RWPE2 (cell line): ENCODE measurements at places on chromosomes 3 and 15.
A peak's percentile ranks its signal among the peaks of the same experiment; 100 is the strongest.

- DNase-seq: no peak
These were observed 908.4 kb downstream of the EPHA3 start for GRCh38 chr3:90015688-90016356.

- peak; percentile 59 for DNase-seq
These were observed 53.2 kb upstream of the KLF13 start for GRCh38 chr15:31273258-31273941.

- no peak for DNase-seq
These were observed 67.9 kb downstream of the CACNA2D2 start for GRCh38 chr3:50435371-50436113.

DNA sequence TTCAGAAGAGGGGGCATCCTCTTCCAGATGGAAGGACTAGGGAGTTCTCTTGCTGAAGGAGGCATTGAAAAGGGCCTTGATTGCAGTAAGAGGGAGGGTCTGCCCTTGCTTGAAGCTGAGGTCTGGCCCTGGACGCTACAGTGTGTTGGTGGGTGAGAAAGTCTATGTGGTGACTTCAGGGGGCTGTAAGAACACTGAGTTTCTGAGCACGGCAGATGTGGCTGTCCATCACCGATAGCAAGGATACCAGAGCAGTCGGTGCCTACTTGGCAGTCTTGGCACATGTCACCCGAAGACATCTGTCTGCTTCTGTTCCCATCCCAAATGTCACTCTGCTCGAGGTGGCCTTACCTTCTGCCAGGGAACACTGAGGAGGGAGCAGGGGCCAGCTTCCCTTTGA is 631.1 kb upstream of the CFAP20DC start:
- no peak for DNase-seq

DNA sequence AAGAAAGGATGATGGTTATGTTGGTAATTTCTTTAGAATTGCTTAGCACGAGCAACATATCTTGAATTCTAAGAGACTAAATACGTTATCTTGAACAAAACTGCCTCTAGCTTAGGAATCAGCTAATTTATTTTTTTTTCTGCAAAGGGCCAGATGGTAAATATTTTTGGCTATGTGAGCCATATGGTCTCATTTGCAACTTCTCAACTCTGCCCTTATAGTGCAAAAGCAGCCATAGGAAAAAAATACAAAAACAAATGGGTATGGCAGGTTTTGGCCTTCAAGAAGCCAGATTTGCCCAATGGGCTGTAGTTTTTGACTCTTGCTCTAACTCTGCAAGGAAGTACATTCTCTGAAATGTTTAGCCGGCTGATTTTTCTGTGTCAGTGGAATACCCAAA is 11.9 kb downstream of the OXSM start:
- DNase-seq: no peak

GRCh38 chr3:123914829-123915228 is 30.7 kb upstream of the MYLK start:
- DNase-seq: no peak

GRCh38 chr15:94100863-94101262 is 130.5 kb upstream of the MCTP2 start:
- DNase-seq: no peak

DNA sequence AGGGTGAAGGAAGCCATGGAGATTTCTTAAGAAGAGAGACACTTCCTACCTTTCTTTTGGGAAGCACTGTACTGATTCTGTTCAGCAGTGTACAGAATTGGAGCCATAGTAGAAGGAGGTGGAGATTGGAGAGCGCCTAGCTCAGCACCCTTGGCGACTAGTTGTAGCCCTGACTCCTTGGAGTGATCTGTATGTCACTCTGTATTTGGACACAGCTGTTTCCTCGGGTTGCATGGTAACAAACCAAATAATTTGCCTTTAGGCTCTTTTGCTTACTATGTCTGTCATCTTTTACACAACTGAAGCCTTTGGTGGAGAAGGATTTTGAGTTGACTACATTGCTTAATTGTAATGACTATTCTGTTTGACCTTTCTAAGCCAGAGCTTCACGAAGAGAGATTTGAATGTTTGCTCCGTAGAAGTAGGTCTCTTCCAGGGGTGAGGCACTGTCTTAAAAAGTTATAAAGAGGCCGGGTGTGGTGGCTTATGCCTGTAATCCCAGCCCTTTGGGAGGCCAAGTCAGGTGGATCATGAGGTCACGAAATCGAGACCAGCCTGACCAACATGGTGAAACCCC is 77.1 kb downstream of the AKAP13 start:
- no peak for DNase-seq

GRCh38 chr3:144317961-144318360 is 346.3 kb downstream of the DIPK2A start:
- no peak for DNase-seq

GRCh38 chr3:100706365-100706764 is 2.9 kb upstream of the TFG start:
- no peak for DNase-seq

GRCh38 chr3:59573911-59574310 is 524.1 kb upstream of the CFAP20DC start:
- DNase-seq: no peak

- DNase-seq: no peak
These were observed 64.3 kb upstream of the LRRN1 start for GRCh38 chr3:3734881-3735280.

DNA sequence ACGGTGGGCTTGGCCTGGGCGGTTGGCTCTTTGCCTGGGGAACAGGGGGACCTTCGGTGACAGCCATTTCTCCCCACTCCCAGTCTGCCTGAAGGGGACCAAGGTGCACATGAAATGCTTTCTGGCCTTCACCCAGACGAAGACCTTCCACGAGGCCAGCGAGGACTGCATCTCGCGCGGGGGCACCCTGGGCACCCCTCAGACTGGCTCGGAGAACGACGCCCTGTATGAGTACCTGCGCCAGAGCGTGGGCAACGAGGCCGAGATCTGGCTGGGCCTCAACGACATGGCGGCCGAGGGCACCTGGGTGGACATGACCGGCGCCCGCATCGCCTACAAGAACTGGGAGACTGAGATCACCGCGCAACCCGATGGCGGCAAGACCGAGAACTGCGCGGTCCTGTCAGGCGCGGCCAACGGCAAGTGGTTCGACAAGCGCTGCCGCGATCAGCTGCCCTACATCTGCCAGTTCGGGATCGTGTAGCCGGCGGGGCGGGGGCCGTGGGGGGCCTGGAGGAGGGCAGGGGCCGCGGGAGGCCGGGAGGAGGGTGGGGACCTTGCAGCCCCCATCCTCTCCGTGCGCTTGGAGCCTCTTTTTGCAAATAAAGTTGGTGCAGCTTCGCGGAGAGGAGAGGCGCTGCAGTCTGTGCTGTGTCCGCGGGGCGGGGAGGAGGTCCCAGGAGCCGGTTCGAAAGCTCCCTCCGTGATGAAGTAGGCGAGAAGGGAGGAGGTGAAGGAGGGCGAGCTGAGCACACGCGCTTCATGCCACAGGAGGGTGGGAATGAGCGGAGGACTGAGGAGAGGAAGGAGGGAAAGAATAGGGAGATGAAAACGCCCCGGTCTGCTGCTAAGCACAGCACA is 9.6 kb downstream of the CLEC3B start:
- DNase-seq: no peak

GRCh38 chr3:13047296-13048165 is 25.7 kb downstream of the IQSEC1 start:
- no peak for DNase-seq

DNA sequence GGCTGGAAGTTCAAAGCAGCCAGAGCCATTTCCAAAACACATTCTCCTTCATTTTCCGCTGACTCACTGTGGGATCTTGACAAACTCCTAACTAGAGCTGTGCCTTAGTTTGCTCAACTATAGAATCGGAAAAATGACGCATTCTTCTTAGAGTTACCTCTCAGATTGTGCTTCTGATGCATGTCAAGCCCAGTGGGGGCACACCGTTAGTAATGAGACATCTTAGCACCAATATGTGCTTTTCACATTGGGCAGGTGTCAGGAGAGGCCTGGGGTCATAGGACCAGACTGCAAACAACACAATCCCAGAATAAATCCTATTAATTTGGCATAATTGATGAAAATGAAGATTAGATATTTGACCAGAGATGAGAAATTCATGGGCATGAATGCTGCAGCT is 71.3 kb upstream of the UBE3A start:
- DNase-seq: no peak
